Upper lobe of left lung (tissue), 6 donors: ENCODE measurements at places on chromosomes 1 and 21. TPM values are rescaled to one million over a fixed set of nuclear protein-coding genes. Genes with fewer than 3 reads are reported as not detected.

Gene RPS6KA1
- total RNA-seq, result 97.4 TPM

DNA sequence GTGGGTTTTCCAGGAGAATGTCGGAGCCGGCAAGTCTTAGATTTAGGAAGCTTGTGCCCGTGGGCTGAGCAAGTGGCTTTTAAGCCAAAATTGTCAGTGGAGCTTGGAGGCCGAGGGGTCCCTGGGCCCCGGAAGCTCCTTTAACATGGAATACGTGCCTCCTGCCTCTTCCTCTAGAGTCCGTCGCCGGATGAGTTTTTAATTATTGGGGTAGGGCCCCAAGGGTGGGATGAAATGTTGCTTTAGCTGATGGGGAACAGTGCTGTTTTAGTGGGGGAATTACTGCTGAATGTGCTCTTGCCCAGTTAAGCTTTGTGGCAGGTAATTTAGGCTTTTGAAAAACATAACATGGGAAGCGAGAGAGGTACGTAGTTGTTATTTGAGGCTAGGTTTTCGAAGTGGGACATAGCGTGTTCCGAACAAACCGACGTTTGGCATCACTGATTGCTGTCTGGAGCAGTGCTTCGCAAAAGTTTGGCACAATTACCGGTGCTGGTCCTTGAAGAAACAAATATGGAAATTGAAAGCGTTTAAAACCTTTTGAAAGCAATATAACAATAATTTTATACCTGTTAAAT, 786 bp downstream of the RPL5 start:
- DNase-seq, result no peak

GRCh38 chr21:44466351-44466954, 11.1 kb downstream of the LRRC3 start:
- DNase-seq, result peak; percentile 52

- no peak for DNase-seq
Observed at GRCh38 chr1:243546457-243546856, 290.6 kb downstream of the SDCCAG8 start.

Gene LMX1A
- total RNA-seq, result 0.67 TPM

Gene TMEM9
- total RNA-seq, result 60.3 TPM

- no peak for DNase-seq
Observed at GRCh38 chr1:41631154-41631553, 146.7 kb upstream of the EDN2 start.

Gene LENEP
- not detected for total RNA-seq

DNA sequence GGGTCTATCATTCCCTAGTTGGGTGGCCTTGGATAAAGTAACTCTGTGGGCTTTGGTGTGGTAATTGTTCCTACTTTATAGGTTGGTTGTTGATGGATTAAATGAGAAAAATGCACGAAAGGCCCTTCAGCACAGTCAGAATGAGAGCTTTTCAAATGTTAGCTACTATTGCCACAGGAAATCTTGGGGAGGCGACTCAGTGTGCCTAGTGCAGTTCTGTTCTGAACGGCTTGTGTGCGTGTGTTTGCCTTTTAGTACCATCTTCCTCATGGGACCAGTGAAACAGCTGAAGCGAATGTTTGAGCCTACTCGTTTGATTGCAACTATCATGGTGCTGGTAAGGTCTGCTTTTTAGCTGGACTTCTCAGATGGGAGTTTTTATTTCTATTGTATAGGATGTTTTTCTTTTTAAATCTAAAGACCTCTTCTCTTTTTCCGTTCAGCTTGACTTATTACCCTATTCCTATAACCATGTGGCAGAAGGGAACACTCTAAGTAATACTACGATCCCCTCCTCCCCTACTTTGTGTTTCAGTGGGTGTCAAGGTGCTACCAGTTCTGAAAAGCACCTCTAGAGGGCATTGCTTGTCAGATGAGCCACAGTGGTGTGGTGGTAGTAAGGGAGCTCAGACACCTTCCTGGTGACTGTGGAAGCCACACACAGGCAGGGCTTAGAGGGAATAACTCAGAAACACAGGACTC, 9.2 kb downstream of the SFT2D2 start:
- DNase-seq, result no peak

DNA sequence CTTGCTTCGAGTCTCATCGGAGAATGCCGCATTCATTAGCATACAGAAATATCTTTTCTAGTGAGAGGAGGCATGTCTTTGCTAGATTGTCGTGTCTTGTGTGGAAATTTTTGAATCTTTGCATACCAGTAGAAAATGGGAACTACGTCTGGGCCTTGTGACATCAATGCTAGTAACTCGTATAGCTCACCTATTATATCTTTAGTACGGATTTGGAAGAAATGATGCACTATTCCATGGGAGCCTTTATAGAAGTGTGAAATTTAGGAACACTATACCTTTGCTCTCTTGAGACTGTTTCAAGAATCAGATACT, 835 bp downstream of the UHMK1 start:
- no peak for DNase-seq
